ENCODE measurements at places on chromosomes 5 and 9. TPM values are rescaled to one million over a fixed set of nuclear protein-coding genes. Genes with fewer than 3 reads are reported as not detected.

The TAF1L gene
- total RNA-seq, result 0.08 TPM

The ANKRD31 gene
- total RNA-seq, result 2.7 TPM

The PCDHB2 gene
- not detected for total RNA-seq

The ADGRV1 gene
- total RNA-seq, result 0.08 TPM

The ANXA2R gene
- total RNA-seq, result 72.7 TPM

DNA sequence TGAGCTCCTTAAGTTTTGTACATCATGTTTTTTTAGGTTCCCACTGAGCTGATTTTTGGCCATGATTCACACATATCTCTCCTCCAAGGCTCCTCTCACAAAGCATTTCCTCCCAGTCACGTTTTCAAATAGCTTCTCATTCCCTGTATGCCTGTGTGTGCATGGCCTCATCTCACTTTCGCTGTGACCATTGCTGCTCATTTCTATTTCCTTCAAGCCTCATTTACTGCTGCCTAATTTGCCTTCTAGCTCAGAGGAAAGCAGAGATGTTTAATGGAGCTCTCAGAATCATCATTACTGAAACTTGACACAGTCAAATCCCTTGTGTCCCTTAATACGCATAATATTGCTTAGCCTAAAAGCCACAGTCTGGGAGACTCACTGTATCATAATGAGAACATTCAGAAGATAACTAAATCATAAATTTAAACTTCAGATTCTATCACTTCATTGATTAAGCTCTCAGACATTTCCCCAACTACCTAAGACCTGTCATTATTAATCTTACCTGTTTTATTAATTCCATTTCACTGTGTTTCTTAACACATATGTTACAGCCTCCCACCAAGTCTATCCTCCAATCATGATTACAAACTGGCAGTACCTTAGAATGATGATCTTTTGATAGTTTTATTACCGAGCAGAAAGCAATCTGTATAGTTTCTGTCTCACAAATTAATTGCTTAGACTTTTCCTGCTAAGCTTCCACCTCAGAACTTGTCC, 278.3 kb upstream of the PTGER4 start:
- no peaks in the 10 kb centered on the region for H3K36me3 ChIP-seq
- peak overlapping the region; percentile 82 for H3K27ac ChIP-seq
- DNase-seq, result no peak
- no peak overlapping the region for H3K4me3 ChIP-seq
- no peaks in the 10 kb centered on the region for H3K27me3 ChIP-seq

- peaks cover 5% of the 10 kb centered on the region for H3K4me1 ChIP-seq
- no peaks in the 10 kb centered on the region for H3K27me3 ChIP-seq
- H3K4me3 ChIP-seq, result no peak overlapping the region
Observed at GRCh38 chr5:64744914-64745313, 23.6 kb downstream of the SREK1IP1 start.

DNA sequence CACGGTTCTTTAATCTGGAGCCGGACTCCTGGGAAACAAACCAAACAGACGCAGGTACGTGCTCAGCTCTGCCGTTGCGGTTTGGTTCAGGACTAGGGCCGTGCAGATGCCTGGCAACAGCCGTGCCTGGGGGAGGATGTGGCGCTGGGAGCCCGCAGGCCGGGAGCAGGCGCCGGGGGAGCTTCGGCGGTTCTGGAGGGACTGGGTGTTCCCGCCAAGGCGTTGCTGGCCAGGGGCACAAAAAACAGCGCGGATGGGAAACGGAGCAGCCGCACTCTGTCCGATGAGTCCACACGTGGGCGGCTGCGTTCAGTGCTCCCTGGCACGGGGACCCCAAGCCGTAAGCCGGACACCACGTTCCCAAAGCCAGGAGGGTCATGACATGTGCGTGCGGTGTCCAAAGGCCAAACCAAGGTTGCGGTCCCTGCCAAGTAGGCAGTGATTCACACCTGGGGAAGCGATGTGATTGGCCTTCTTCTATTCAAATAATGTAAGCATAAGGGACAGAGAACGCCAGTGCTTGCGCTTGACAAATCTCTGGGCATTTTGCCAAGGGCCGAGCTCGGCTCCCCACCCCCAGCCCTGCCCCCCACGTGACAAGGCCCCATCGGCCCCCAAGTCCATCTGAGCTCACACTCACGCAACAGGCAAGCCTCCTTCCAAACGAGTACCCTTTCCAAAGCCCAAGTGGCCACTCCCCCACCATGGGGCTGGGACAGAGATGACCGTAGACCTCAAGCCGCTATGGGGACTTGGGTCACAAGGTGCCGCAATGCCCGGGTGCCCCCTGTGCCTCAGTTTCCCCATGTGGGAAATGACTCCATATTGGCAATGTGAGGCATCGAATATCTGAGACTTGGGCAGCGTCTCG, 49.7 kb upstream of the NKD2 start:
- H3K27ac ChIP-seq, result peak overlapping the region; percentile 9
- no peak overlapping the region for H3K4me3 ChIP-seq
- H3K27me3 ChIP-seq, result peaks cover 20% of the 10 kb centered on the region
- H3K4me1 ChIP-seq, result peaks cover 34% of the 10 kb centered on the region

DNA sequence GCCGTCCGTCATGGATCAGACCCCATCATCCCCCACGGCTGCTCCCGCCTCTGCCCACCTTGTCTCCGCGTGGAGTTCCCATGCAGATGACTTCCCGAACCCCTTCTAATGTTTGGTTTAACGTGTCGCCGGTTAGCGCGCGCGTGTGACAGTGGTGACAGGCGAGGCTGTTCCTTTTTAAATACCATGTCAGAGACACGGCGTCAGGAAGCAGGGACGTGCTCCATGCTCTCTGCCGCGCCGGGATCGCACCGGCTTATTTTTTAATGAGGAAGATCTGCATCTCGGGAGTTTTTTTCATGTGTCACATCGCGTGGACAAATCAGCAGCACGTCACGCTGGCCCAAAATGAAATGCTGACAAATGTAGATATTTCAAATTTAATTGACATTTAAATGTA, 35.9 kb downstream of the CRB2 start:
- H3K4me3 ChIP-seq, result no peak overlapping the region
- no peaks in the 10 kb centered on the region for H3K4me1 ChIP-seq
- DNase-seq, result no peak
- H3K36me3 ChIP-seq, result no peaks in the 10 kb centered on the region
- H3K27ac ChIP-seq, result no peak overlapping the region

- no peak overlapping the region for H3K4me3 ChIP-seq
- no peak overlapping the region for H3K27ac ChIP-seq
- no peaks in the 10 kb centered on the region for H3K4me1 ChIP-seq
- no peaks in the 10 kb centered on the region for H3K36me3 ChIP-seq
- no peak for DNase-seq
- no peaks in the 10 kb centered on the region for H3K27me3 ChIP-seq
Observed at GRCh38 chr9:114799441-114799840, 6.4 kb downstream of the TNFSF15 start.

- no peak overlapping the region for H3K4me3 ChIP-seq
- H3K36me3 ChIP-seq, result no peaks in the 10 kb centered on the region
- no peak for DNase-seq
- no peaks in the 10 kb centered on the region for H3K4me1 ChIP-seq
- no peaks in the 10 kb centered on the region for H3K27me3 ChIP-seq
- no peak overlapping the region for H3K27ac ChIP-seq
Observed at GRCh38 chr5:172486912-172487311, 32.6 kb upstream of the SH3PXD2B start.

- H3K4me1 ChIP-seq, result no peaks in the 10 kb centered on the region
- H3K27ac ChIP-seq, result no peak overlapping the region
- peaks cover 35% of the 10 kb centered on the region for H3K27me3 ChIP-seq
Observed at GRCh38 chr9:14306188-14306587, 7.8 kb downstream of the NFIB start.

DNA sequence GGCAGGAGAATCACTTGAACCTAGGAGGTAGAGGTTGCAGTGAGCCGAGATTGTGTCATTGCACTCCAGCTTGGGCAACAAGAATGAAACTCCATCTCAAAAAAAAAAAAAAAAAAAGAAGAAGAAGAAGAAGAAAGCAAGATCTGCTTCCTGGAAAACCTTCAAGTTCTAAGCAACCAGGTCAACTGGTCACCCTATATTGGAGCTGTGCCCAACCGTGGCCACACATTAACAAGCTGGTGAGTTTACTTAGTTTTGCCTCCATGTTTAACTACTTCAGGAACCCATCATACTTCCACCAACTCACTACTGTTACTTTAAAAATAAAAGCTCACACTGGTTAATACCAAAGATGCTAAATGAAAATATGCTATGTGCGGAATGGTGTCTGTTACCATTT, 12.3 kb upstream of the SKP1 start:
- no peaks in the 10 kb centered on the region for H3K27me3 ChIP-seq
- peaks cover under 1% of the 10 kb centered on the region for H3K4me1 ChIP-seq
- no peaks in the 10 kb centered on the region for H3K36me3 ChIP-seq

GRCh38 chr5:177578316-177578715, 13.7 kb upstream of the TMED9 start:
- H3K27me3 ChIP-seq, result no peaks in the 10 kb centered on the region
- H3K27ac ChIP-seq, result no peak overlapping the region
- H3K4me1 ChIP-seq, result peaks cover 2% of the 10 kb centered on the region
- no peak for DNase-seq
- H3K4me3 ChIP-seq, result no peak overlapping the region

- H3K36me3 ChIP-seq, result peaks cover 29% of the 10 kb centered on the region
- H3K27me3 ChIP-seq, result no peaks in the 10 kb centered on the region
- H3K4me1 ChIP-seq, result no peaks in the 10 kb centered on the region
- DNase-seq, result no peak
- no peak overlapping the region for H3K27ac ChIP-seq
Observed at GRCh38 chr9:97475059-97475458, 26.4 kb upstream of the TMOD1 start.

DNA sequence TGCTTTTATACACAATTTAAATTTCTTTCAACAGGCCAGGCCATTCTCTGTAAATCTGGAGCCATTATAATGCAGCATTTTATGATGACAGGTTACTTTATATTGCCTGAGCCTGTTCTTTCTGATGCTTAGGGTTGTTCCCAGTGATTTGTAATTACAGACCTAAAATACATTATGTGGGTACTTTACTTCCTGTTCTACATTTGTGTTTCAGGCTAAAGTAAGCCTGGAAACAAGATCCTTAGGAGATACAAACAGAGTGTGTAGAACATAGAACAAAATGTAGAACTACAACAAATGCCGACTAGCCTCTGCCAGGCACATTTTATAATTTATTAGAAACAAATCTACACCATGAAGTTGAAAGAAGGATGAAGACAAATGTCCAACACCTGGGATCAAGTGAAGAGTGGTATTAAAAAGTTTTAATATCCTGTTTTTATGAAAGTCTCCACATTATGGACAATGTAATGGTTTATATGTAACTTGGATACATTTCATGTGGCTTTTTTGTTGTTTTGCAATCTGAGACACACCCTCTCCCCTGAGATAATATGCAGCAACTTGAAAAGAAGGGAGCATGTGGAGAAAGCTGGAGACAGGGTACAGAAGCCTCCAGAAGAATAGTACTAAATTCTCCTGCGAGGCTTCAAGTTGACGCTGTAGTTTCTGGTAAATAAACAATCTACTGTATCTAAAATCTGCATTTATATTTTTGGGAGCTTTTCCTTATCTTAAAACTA, 46.9 kb downstream of the VCAN start:
- no peaks in the 10 kb centered on the region for H3K4me1 ChIP-seq
- no peak overlapping the region for H3K27ac ChIP-seq
- no peaks in the 10 kb centered on the region for H3K36me3 ChIP-seq
- peaks cover 11% of the 10 kb centered on the region for H3K27me3 ChIP-seq

All from naive thymus-derived CD8-positive, alpha-beta T cell (primary cell).